Stimulated activated CD8-positive, alpha-beta memory T cell treated with anti-CD3 and anti-CD28 coated beads, Interleukin-15, amount 100 ng/mL, for 48 hours (primary cell): ENCODE measurements at places on chromosomes 12 and 14.

DNA sequence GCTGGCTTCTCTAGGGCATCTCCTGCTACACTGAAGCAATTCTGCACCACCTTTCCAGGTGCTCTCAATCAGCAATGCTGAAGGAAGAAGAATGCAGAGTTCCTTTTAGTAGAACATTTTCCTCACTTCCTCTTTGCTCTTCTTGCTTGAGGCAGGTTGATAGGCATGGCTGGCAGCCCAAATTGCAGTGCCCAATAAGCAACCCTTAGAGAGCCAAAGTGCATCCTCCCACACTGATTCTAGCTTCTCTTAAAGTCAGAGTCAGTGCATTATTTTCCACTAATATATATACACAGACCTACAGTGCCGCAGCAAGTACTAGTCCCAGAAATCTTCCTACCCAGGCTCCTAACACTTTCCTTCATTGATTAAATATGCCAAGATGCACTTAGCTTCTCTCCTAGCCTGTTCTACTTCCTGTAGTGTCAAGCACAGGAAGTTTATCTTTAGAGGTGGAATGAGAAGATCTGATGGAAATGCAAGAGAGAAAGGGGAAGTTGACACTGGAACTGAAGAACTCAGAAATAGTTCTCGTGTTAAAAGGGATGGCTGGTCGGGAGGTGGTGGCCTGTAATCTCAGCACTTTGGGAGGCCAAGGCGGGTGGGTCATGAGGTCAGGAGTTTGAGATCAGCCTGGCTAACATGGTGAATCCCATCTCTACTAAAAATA, 132.7 kb downstream of the SSPN start:
- DNase-seq, result no peak

- no peak for DNase-seq
These were observed 50.0 kb downstream of the FLRT2 start for GRCh38 chr14:85579942-85580341.

- no peak for DNase-seq
These were observed 78.3 kb downstream of the DDX51 start for GRCh38 chr12:132065609-132066344.

- no peak for DNase-seq
These were observed 3.3 kb downstream of the FBXL14 start for GRCh38 chr12:1591034-1591433.

- DNase-seq, result no peak
These were observed 3.7 kb downstream of the RNASE9 start for GRCh38 chr14:20557212-20557542.
